ENCODE measurements at places on chromosomes 7 and 10. TPM values are rescaled to one million over a fixed set of nuclear protein-coding genes. Genes with fewer than 3 reads are reported as not detected.

CNPY1 gene
- total RNA-seq, result not detected

PALD1 gene
- 197 TPM for total RNA-seq

DNA sequence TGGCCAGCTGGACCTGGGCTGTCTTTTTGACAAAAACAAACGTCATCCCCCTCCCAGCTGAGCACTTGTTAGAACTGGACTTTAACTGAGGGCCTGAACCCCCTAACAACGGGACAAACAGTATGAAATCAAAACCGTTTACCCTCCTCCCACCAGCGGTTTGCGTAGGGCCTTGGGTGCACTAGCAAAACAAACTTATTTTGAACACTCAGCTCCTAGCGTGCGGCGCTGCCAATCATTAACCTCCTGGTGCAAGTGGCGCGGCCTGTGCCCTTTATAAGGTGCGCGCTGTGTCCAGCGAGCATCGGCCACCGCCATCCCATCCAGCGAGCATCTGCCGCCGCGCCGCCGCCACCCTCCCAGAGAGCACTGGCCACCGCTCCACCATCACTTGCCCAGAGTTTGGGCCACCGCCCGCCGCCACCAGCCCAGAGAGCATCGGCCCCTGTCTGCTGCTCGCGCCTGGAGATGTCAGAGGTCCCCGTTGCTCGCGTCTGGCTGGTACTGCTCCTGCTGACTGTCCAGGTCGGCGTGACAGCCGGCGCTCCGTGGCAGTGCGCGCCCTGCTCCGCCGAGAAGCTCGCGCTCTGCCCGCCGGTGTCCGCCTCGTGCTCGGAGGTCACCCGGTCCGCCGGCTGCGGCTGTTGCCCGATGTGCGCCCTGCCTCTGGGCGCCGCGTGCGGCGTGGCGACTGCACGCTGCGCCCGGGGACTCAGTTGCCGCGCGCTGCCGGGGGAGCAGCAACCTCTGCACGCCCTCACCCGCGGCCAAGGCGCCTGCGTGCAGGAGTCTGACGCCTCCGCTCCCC, at the start of gene IGFBP1:
Gene IGFBP1 (plus strand): TSS at position 304 of the 808 bp plus-strand sequence. CDS start 165 bp downstream, at position 469.
- no peak for DNase-seq

DNA sequence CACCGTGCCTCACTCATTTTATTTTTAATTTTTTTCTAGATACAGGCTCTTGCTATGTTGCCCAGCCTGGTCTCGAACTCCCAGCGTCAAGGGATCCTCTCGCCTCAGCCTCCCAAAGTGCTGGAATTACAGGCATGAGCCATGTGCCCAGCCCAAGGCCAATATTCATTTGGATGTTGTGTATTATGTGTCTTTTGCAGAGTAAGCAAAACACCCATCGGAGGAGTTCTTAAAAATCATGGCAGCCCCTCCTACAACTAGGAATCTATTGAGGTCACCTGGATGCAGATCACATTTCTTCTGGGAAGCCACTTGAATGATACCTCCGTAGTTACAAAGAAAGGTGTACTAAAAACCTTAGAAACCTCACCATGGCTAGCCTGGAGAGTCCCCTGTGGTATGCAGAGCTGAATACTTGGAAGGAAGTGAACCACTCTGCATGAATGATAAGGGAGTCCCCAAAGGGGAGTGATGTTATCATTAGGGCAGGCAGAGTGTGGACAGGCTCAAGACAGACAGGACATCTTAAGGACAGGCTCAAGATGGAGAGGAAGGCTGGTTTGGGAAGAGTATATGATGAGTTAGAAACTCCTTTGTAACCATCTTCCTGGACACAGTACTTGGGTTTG, 185.7 kb downstream of the TAX1BP1 start:
- DNase-seq, result no peak

DNA sequence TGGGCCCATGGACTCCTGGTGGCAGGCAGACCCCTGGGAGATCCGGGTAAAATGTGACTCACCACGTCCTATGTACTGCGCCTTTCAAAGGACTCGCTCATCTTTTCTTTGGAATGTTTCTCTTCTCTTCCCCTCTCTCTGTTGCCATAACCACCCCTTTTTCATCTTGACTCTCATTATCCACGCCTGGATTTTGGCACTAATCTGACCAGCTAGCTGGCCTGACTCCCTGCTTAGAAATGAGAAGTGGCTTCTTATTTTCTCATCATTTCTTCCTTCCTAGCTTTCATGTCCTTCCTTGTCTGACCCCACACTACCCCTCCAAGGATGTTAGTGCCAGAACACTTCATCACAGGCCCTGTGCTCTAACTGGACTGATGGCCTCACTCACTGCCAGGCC, 98.0 kb upstream of the FAM171A1 start:
- DNase-seq, result no peak

DNA sequence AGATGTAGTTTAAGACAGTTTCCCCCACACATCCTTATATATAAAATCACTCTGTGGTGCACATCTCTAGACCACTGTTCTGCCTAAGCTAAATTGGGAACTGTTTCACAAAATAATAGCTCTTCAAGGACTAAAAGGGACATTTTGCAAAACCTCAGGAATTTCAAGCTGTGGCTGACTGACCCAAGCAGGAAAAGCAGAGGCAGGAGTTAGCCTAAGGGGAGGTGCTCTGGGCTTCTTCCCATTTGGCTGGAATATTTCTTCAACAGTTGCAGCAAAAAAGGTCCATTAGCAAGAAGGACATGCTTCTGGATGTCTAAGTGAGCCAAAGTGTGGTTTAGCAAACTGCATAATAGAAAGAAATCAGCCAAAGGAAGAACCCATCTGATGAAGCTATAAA, 551.2 kb upstream of the ANKRD30A start:
- no peak for DNase-seq

ERVW-1 gene
- total RNA-seq, result not detected

- DNase-seq, result no peak
Measured at GRCh38 chr10:47374611-47375536, 9.2 kb downstream of the ZNF488 start.

- no peak for DNase-seq
Measured at GRCh38 chr7:30968294-30968693, 4.5 kb downstream of the GHRHR start.

- no peak for DNase-seq
Measured at GRCh38 chr7:43931346-43931745, 5.1 kb downstream of the UBE2D4 start.

DNA sequence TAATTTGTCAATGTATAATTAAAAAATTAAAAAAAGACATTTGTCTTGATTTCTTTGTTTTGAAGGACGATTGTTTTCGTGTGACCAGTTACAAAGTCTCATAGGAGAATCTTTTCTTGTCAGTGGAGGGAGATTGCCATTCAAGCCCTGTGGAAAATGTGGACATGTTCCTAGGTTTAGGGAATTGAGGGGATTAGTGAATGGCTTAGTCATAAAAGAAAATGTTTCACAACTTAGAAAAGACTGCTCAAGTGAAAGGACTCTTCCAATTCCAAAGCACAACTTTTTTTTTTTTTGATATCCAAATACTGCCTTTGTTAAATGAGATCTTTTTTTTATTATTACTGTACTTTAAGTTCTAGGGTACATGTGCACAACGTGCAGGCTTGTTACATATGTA, 140.7 kb upstream of the HABP2 start:
- DNase-seq, result no peak

GRCh38 chr7:143384148-143384547, 3.0 kb downstream of the ZYX start:
- no peak for DNase-seq

DNA sequence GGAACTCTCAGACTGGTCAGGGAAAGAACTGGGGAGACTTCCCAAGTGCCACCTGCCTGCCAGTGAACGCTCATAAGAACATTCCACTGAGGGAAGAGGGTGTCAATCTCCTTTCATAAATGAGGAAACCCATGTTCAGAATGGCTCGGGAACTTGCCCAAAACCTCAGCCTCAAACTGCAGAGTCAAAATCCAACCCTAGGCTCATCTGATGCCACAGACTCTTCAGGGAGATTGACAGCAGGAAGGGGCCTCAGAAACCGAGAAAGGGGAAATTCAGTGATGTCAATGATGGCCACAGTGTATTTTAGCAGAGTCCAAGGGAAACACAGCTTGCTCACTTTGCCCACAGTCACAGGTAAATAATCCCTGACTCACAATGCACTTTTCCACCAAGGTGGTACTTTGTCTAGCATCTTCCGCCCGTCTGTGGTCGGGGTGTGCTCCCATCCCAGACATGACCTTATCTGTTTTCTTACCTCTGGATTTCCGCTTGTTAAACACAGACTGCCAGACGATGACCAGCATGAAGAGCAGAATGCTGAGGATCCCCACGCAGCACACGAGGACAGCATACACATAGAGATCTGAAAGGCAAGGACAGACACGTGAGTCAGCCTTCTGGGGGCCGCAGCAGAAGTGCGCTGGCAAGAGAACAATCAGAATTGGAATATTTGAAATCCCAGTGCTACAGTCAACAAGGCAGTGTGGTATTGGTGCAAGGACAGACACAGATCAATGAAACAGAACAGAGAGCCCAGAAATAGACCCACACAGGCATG, 38.4 kb downstream of the VSTM4 start:
- no peak for DNase-seq
